ENCODE measurements at places on chromosomes 5 and 9.
A peak's percentile ranks its signal among the peaks of the same experiment; 100 is the strongest.

DNA sequence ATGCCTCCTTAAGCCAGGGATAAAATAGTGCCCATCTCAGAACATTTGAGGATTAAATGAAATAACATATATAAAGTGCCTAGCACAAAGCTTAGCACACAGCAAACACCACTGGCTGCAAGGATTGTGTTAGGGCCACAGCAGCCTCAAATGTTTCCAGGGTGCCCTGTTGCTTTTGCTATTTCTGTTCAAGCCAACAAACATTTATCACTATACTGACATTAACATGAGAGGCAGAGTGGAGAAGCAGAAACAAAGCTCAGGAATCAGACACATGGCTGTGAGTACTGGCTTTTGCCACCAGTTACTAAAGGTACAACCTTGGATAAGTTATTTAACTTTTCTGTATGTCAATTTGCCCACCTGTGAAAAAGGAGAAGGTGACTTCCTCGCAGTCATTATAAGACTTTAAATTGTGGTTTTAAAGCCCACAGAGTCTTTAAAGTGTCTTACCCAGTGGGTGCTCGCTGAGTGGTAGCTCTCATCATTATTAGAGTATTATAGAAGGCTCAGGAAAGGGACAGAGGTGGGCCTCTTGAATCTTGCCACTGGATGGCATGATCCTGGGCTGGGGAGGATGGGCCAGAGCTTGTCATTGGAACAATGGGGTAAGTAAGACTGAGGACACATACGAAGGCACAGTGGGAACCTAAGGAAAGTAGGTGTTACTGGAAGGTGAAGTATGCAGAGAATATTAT lies 98.2 kb downstream of the MARCHF3 start:
- no peak for DNase-seq

DNA sequence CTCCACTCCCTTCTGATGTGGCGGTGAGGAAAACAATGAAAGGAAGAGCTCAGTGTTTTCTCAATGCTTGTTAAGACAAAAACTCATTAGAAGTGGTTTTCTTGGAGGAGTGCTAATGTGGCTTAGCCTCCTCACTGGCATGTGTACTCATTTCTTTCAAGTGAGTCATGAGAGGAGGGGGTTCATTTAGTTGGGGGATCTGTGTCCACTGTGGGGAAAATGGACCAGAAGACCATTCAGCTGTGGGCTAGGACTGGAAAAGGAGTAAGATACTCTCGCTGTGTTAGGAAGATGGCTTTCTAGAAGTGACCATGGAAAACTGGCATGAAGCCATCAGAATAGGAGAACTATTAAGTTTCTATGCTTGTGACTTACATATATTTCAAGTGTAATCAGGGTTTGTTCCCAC lies 23.5 kb downstream of the KLF9 start:
- no peak for DNase-seq

GRCh38 chr5:73266176-73266738 lies 93.3 kb downstream of the TMEM174 start:
- no peak for DNase-seq

- no peak for DNase-seq
Measured at GRCh38 chr5:134586866-134587524, 45.6 kb downstream of the SAR1B start.

- no peak for DNase-seq
Measured at GRCh38 chr5:169331292-169331852, 30.4 kb upstream of the SLIT3 start.

DNA sequence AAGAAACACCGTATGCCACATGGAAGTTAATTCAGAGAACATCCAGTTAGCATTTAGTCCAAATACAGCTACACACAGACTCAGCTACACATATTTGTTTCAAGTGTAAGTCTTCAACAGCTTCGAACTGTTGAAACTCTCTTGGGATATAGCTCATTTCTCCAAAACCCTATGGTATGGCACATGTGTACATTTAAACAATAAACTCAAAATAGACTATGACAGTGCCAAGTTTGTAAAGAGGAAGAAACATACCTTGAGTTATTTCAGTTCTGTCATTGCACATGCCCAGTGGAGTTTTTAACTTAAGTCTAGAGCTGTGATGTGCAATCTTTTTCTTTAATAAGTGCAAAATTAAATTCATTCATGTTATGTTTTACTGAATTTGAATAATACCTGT lies 155.1 kb upstream of the RAI14 start:
- no peak for DNase-seq

DNA sequence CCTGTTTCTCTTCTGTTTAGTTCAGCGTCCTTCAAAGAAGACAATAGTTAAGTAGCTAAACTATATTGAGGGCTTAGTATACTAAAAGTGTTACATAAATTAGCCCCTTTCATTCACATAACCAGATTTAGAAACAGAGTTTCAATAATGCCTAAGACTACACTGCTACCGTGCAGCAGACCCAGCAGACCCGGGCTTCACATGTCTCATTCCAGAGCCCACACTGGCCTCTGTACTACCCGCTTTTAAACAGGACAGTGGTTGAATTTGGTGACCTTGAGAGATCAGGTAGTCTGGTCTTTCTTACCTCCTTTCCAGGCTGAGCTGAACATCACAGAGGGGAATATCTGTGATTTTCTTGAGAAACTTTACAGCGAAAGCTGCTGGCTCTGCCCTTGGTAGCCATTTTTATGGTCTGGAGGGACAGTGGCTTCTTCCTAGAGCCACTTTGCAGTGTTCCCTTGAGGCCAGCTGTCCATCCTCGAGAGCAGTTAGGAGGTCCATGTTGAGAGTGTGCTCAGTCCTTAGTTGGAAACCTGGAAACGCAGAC lies 56.5 kb downstream of the SLC22A5 start:
- no peak for DNase-seq

DNA sequence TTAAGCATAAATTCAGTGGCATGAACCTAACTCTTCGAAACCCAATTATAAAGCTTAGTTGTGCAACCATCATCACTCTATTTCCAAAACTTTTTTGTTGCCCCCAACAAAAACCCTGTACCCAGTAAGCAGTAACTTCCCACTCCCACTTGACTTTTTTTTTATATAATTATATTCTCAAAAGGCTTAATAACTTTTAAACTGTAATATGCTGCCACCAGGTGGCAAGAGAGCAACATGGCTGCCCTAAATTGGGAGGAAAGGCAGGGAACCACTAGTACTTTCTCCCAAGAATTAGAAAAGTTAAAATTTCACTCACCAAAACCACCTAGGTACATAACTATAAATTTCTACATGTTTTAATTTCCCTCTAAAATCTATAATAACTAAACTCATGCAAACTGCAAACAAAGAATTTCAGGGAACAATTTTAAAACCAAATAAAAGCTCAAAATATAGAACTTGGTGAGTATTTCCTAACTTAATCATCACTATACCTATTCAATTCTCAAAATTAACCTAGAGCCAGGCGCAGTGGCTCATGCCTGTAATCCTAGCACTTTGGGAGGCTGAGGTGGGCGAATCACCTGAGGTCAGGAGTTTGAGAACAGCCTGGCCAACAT lies 50.2 kb upstream of the RNF38 start:
- DNase-seq: peak; percentile 20

GRCh38 chr9:98795970-98796363 lies 388 bp downstream of the ANKS6 start:
- no peak for DNase-seq

DNA sequence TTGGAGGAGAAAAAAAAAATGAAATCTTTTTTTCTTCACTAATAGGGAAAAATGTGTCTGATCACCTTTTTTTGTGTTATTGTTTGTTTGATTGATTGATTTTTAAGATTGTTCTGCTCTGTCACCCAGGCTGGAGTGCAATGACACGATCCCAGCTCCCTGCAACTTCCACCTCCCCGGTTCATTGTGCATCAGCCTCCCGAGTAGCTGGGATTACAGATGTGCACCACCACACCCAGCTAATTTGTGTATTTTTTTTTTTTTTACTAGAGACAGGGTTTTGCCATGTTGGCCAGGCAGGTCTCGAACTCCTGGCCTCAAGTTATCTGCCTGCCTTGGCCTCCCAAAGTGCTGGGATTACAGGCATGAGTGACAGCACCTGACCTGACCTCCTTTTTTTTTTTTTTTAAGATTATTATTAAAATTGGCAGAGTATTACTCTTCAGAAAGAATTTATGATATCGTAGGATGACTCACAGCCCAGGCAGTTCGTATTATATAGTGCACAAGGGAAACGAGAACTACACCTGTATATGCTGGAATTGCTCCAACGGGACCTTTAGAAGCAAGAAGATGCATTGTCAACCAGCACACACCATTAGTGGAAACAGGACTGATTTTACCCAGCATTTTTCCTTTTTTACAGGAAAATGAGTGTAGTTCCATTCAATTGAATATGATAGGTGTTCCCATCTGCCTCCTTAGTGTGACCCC lies 27.7 kb downstream of the FUBP3 start:
- no peak for DNase-seq

DNA sequence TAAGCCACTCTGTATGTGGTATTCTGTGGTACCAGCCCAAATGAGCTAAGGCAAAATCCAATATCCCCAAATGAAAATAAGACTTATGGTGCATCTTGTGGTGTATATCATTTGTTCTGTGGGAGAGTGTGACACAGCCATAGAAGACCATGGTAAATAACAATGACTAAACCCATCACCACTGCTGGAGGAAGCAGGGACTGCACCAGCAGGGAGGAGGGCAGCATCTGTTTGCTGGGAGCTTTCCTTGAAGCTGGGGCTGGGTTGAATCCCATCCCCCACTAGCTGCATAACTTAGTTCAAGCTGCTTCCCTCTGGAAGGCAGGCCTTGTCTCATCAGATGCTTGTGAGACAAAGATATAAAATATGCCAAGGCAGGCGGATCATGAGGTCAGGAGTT lies 14.2 kb downstream of the GADD45G start:
- no peak for DNase-seq

GRCh38 chr5:157651623-157652376 lies 438 bp downstream of the SOX30 start:
- no peak for DNase-seq

DNA sequence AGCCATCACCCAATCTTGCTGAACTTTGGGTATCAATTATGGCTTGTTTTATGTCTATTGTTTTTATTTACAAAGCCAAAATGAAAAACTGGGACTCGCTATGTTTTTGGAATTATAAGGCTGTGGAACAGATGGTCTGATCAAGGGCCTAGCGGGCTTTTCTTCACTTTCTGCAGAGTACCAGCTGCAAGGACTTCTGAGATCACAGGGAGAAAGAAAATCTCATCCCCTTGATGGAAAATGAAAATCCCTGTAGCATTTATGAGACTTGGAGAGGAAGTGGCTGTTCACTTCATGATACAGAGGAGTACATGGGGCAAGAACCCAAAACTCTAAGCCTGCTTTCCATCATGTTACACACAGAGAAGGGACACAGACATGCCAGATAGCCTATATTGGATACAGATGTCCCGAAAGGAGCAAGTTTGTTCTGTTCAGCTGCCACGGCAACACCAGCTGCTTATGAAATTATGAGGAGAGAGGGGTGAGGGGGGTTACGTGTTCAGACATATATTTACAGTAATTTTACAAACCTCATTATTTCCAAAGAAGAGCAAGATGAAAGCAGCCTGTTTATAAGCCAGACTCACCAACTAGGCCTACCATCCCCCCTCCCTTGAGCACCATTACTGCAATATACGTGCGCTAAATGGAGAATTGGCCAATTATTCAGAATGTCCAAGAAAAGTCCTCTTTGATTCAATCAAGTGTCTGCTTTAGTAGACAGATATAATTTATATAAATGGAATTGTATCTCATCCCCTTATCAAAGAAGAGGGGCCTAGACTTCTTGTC lies 220.0 kb downstream of the MARCHF11 start:
- no peak for DNase-seq
